ENCODE measurements at places on chromosomes 11 and 22.
A peak's percentile ranks its signal among the peaks of the same experiment; 100 is the strongest.

DNA sequence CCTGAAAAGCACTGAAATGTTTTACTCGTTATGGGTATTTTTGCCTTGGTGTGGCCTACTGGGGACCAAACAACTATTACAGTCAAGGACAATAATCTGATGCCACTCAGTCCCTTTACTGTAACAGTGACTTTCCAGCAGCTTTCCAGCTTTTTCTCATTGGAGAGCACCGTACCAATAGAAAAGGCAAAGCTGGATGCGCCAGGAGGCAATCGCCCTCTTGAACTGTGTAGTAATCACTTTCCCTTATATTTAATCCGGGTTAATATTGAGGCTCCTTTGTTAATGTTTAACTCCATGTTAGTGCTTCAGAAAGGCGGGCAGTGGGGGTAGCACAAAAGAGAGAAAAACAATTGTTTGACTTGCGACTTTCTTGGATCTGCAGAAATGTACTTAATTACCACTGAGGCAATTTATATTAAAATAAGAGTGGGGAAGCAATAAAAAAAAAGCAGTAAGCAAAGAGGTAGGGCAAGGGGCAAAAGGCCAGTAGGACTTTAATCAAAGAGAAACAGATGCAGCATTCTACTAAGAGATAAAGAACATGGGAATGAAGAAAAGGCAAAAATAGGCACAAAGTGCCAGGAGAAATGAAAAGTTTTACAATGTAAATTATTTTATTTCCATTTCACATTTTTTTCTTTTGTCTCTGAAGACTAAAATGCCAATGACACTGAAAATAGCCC, 81.6 kb downstream of the LRRC4C start:
- no peak for DNase-seq

DNA sequence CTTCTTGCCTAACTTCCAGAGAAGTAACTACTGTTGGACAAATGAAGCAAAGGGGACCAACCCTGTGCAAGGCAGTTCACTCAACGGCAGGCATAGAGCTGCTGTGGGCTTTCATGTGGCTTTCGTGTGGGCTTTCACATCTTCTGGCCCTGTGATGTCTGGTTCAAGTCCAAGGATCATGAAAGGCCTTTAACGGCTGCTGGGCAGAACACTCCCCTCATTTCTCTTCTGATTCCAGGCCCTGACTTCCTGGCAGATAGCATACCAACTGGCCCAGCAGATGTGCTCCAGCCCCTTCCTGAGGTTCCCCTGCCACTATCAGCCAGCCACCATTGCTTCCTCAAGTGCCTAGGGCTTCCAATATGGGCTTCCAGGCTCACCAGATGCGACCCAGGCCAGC, 28.7 kb upstream of the CTR9 start:
- no peak for DNase-seq

DNA sequence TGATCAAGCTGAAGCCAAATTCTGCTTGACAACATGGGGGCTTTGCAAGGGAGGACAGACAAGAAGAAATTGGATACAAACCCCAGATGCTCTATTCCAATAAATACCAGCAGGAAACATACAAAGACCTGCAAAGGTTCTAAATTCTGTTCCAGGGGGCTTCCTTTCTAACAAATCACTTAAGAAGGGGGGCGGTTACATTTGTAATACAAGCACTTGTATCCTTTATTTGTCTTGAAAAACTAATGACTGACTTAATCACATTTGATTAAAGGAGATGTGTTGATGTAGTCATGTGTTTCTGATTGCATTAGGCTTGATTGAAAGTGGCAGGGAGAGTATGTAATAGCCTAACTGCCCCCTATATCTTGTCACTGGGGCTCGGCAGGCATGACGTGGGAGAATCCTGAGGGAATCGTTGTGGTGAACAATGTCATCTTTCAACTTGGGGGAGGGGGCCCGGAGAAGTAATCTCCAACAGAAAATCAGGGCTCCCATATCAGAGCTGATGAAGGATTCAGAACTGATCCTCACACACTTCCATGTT, 361.7 kb downstream of the INSC start:
- no peak for DNase-seq

DNA sequence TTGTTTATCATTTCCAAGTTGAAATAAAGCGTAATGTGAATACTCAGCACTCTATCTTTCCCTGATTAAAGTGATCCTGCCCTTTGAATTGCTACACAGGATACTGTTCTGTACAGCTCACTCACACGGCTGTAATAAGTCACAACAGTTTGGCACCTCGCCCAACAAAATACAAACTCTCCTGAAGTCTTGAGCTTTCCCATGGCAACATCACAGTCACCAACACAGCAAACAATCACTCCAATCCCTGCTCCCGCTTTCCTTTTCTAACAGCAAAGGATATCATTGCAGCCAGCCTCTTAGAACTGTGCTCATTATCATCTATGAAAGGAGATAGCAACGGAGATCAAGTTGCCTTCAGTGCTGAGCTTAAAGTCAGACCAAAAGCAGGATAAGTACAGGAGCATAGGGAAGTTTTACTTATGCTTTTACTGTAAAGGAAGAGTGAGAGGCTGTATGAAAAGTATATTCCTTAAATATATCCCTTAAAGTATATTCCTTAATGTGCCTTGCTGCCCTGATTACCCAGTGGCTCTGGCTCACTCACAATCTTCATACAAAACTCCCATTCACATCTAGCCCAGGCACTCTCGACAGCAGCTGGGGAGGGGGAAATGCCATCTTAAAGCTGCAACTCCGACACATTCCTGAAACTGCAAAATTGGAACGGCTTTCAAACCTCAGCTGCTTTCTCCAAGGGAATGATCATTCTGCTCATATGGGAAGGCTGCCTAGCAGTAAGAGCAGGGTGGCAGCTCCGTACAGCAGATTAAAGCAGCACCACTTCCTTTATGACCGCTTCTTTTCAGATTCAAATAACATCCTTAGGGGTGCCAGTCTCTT, 35.8 kb downstream of the MAML2 start:
- DNase-seq, result no peak

GRCh38 chr11:32255841-32256240, 165.0 kb downstream of the RCN1 start:
- DNase-seq, result peak; percentile 99

- DNase-seq, result no peak
These were observed 17.5 kb upstream of the ADSL start for GRCh38 chr22:40328546-40329456.

DNA sequence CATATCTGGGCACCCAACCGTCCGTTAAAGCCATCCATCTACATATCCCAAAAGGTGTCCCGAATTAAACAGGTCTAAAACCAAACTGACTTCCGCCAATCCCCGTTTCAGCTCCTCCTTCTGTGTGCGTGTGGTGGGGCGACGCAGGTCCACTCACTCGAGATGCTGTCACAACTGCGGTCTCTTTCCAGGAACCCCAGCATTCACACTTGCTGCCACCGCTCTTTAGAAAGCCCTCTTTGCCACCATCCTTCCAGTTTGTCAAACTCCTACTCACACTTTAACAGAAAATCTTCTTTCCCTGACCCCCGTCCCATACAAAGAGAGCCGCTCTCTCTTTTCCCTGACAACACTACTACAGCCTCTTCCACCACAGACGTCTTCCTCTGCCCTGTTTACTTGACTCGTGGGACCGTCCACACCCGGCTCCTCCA, 467 bp downstream of the ESS2 start:
- no peak for DNase-seq

GRCh38 chr11:76129729-76130128, 76.6 kb downstream of the WNT11 start:
- DNase-seq, result no peak

GRCh38 chr11:76510060-76511047, 65.5 kb downstream of the EMSY start:
- DNase-seq, result no peak

- DNase-seq, result no peak
These were observed 7.3 kb downstream of the APOBEC3B start for GRCh38 chr22:38989466-38989865.

- no peak for DNase-seq
These were observed 78.8 kb downstream of the DGCR2 start for GRCh38 chr22:19043121-19044085.

DNA sequence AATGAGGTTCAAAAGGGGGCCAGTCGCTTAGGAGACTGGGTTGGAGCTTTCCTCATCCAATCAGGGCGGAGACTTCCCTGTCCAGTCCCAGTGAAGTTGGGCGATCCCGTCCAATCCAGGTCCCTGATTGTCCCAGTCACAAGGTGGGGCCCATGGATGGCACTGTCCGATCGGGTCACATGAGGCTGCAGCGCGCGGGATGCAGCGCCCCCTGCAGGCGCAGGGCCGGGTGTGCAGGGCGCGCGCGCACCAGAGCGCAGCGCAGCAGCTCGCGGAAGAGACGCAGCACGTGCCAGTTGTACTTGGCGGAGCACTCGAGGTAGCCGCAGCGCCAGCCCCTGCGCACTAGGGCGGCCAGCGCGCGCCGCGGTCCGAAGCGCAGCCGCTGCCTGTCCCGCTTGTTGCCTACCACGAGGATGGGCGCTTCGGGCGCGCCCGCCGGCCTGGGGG, 2.3 kb downstream of the RASL10A start:
- DNase-seq, result no peak

- no peak for DNase-seq
These were observed 33.6 kb downstream of the ABCC8 start for GRCh38 chr11:17443000-17443399.

DNA sequence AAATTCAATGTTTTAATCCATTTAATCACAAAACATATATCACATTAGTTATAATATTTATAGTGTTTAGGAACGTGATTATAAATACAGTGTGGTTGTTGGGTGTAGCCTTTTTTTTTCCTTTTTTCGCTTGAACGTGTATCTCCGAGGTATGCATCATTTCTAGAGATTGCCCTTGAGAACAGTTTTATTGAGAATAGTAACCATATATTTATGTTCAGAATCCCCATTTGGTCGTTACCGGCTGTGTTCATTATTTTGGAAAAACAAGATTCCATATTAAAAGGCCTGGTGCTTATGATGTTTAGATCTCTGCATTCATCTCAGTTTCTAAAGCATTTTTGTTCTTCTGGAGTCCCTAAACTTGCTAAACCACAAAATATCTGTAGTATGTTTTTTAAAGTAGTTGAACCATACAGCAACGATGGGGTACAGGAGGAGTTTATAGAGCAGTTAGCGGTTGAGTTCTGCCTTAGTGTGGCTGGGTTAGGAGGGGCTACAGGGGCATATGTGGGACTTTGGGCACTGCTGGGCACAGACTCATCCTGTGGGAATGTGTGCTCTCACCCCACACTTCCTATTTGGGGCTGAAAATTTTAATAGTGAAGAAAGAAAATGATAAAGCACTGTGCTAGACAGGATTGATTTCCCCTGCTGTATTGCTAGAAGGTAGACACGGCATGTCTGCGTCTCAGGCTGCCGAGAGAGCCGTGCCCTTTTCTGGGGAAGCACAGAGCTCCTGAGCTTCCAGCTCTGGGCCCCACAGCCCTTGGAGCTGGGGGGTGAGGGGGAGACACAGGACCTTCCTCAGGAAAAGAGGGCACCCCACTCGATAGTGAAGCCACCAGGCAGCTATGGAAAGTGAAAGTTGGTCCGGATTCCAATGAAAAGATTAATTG, 81.5 kb upstream of the PPARA start:
- DNase-seq, result peak; percentile 79

DNA sequence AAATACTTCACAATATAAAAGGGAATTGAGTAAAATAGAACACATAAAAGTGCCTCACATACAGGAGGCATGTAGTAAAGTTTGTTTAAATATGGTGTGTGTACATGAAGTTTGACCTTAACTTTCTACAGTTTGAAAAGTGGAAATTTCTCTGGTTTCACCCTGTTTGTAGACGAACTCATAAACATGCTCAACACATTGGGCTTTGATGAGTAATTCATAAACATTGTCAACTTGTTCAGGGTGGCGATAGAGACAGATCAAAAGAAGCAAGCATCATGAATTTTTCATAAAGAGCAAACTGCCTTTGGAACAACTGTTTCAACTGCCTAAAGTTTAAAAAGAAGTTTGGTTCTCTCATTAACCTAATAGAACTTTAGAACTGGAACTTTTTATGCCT, 9.1 kb downstream of the SLN start:
- no peak for DNase-seq

DNA sequence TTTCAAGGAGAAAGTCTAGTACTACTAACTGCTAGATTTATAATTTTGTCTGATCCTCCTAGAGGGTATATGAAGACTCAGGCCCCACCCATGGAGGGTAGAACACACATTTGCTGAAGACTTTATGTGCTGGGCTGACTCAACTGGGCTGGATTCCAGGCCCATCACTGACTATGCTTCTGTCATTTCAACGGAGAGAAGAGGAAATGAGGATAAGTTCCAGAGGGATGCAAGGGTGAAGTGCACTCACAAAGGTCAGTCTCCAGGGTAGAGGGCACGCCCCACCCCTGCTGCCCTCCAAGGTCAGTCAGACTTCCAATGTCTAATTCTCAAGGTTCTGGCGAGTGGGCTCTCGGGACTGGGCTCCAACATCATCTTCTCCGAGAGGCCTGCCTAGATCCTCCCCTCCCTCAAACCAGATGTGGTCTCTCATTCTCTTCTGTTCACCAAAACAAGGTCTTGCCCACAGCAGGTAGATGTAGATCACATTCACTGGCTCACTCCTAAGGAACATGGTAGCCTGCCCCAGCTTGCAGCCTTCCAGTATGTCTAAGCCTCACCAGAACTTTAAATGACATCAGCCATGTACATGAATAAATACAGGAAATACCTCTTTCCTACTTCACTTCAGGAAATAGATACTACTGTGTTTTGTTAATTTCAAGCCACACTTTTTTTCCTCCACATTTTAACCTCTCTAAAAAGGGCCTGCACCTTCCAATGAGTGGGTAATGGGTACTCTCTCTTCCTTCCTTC, 7.3 kb upstream of the C11orf86 start:
- no peak for DNase-seq

GRCh38 chr11:11028017-11028692, 170.3 kb upstream of the ZBED5 start:
- peak; percentile 49 for DNase-seq

GRCh38 chr11:122754553-122755322, 83.6 kb upstream of the CRTAM start:
- DNase-seq, result no peak

DNA sequence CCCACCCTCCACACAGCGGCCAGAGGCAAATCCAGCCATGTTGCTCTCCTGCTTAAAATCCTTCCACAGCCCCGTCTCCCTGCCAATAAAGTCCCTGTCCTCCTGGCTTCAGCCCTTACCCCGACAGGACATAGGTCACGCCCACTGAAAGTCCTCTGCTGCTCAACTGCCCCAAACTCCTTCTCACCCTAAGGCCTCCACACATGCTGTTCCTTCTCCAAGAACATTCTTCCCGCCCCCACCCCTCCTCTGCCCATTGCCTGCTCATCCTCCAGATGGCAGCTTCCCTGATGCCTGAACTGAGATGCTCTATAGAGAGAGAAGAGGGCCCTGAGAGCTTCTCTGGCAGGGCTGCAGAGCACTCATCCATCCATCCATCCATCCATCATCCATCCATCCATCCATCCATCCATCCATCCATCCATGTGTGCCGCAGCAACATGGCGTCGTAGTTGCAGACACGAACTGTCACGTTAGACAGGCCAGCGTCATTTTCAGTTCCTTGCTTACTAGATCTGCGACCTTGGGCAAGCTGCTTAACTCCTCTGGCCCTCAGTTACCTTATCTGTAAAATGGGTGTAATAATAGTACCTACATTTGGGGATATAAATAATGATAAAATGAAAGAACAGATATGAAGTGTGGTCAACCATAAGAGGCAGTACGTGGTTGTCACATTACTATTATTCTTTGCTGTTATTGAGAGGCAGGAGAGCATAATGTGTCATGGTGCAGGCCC, 9.4 kb downstream of the NPTXR start:
- DNase-seq, result no peak

GRCh38 chr11:75386942-75387630, 12.2 kb upstream of the RPS3 start:
- no peak for DNase-seq

Measured in NCI-H1694 treated with DMSO at 0.1 percent for 48 hours (cell line).